ENCODE measurements at places on chromosomes 3 and 15.

GRCh38 chr15:31740203-31740602, 290.1 kb upstream of the CHRNA7 start:
- DNase-seq, result peak; percentile 1

DNA sequence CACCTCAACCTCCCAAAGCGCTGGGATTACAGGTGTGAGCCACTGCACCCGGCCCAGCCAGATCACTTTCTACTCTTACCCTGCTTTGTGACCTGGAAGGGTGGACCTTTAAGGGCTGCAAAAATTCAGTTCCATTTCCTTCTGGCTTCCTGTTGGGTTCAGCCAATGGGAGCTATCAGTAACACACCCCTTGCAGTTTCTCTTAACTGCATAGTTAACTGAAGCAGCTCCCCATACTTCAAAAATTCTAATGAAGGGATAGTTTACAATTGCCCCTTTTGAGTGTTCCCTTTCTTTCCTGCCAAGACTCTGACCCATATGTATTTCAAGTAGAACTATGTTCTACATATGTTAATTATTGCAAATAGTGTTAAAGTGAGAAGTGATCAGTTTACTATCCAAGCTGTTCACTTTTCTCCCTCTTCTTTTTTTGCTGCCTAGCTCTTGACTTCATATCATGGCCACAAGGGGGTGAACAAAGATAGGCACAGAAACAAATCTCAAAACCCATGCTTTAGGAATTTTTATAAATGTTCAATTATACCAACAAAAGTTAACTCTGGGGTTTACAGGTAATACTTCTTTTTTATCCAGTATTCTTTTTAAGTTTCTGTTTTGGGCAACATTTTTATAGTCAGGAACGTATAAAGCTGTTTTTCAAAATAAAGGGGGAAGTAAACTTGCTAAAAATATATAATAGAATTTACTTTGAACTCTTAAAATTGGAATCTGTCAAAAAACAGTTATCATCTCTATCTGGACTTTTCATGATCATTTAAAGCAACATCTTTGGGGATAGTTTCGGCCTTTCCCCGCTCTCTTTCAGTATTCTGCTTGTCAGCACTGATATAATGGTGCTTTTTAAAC, 8.1 kb downstream of the PGBD4 start:
- DNase-seq, result peak; percentile 26

DNA sequence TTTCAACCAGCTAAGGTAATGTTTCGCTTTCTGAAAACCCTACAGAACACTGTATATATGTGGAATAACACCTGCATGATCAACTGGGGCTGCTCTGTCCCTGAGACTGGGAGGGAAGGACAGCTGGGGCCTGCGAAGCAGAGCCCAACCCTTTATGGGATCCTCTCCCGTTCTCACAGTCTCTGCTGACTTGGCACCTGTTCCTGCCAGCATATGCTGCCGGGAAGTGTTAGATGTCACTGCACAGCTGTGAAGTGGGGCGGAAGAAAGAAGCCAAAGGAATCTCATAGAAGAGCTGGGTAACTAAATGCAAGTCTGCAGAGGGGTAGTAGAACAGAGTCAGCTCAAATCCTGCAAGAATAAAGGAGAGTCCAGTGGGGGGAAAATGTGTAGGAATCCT, 29.6 kb downstream of the LRRC3B start:
- no peak for DNase-seq

DNA sequence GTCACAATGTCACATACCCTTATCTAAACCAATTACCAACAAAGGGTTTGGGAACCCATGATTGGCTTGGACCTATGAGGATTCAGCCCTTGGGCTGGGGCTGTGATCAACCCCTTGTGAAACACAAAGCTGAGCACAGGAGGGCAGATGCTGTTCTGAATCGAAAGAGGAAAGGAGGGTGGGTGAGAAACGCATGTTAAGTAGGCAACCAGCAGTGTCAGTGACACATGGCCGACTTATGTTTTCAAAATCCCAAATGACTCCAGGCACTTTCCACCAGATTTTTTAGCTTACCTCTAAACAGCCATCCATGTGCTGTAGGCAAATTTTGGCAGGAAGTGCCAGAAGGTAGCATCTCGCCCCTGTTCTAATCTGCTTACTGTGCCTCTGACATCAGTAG, 34.1 kb upstream of the KLHL25 start:
- no peak for DNase-seq

GRCh38 chr3:107283948-107284347, 93.3 kb upstream of the CCDC54 start:
- no peak for DNase-seq

DNA sequence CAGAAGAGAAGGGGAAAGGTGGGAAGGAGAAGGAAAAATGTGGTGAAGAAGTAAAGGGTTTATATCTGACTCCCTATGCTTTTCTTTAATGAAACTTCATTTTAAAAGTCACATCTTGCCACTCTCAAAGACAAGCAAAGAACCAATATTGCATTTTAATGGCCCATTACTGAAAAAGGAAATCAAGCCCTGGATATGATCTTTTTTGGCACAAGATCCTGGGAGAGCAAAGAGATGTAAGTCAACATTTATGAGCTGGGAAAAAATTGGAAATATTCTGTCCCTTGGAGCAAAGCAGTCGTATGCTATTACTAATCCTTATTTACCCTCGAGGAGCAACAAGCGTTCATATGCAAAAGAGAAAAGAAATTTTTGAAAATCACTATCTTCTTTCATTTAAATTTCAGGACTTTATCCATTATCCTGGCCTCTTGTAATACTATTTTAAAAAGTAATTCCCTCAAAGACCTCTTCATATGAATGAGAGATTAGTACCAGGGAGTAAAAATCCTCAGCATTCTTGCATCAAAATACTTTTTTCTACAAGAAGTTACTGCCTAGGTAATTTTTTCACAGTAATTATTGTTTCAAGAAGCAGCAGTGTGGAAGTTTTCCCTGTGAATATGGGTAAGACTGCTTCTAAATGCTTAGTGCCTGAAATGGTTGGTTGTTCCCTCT, 435.3 kb upstream of the PDZRN3 start:
- no peak for DNase-seq

GRCh38 chr3:189099031-189099471, 72.7 kb upstream of the TPRG1 start:
- peak; percentile 18 for DNase-seq

- DNase-seq, result peak; percentile 12
These were observed 131.1 kb downstream of the ADAMTSL3 start for GRCh38 chr15:83784975-83785374.

- peak; percentile 85 for DNase-seq
These were observed 53.2 kb downstream of the LHFPL4 start for GRCh38 chr3:9500108-9501050.

DNA sequence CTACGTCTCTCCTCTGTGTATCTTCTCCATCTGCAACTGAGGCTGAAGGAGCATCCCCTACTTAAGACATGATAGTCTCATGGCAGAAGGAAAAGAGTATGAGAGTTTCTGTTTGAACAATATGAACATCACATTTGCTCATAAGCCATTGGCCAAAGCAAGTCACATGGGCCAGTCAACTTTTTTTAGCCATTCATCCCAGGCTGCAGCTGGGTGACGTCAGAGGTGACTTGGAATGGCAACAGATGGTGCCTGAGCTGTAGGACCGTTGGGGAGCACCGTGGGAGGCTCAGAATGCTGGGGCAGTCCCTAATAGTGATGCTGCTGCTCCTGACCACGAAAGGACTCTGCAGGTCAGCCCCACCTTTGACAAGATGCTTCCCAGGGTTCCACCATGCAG, 58.7 kb downstream of the CRTC3 start:
- DNase-seq, result no peak

GRCh38 chr3:194884649-194885315, 199.1 kb downstream of the FAM43A start:
- DNase-seq, result no peak

GRCh38 chr3:143045639-143046038, 44.3 kb downstream of the U2SURP start:
- peak; percentile 24 for DNase-seq

GRCh38 chr3:56951366-56951765, 109.1 kb upstream of the SPATA12 start:
- DNase-seq, result no peak

- DNase-seq, result no peak
These were observed 4.5 kb upstream of the GATA2 start for GRCh38 chr3:128497305-128498126.

DNA sequence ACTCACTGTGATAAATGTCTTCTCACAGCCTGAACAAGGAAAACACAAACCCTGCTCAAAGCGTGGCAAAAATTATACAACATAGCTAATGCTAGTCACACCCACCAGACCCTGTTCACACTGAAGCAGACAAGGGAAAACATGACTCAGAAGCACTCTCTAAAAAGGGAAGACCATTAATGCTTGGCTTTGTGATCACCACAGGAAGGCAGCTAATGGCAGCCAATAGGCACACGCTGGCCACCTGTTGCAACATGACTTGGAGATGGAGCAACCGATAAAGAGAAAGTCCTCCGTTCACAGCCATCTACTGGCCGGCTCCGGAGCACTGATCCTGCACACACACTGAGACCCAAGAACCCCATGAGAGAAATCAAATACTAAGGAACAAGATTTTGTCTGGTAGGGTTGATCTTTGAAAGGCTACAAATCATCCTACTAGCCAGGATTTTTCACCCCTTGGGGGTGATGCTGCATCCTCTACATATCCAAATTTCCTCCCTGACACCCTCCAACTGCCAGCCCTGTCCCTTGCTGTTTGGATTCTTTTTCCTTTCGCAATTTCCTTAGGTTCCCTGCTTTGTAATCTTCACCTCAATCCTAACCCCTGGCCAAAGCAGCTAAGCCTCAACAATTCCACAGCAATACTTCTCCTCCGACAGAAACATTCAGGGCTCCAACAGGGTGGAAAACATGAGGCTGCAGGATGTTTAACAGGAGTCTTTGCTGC, 3.2 kb downstream of the ZXDC start:
- peak; percentile 80 for DNase-seq

DNA sequence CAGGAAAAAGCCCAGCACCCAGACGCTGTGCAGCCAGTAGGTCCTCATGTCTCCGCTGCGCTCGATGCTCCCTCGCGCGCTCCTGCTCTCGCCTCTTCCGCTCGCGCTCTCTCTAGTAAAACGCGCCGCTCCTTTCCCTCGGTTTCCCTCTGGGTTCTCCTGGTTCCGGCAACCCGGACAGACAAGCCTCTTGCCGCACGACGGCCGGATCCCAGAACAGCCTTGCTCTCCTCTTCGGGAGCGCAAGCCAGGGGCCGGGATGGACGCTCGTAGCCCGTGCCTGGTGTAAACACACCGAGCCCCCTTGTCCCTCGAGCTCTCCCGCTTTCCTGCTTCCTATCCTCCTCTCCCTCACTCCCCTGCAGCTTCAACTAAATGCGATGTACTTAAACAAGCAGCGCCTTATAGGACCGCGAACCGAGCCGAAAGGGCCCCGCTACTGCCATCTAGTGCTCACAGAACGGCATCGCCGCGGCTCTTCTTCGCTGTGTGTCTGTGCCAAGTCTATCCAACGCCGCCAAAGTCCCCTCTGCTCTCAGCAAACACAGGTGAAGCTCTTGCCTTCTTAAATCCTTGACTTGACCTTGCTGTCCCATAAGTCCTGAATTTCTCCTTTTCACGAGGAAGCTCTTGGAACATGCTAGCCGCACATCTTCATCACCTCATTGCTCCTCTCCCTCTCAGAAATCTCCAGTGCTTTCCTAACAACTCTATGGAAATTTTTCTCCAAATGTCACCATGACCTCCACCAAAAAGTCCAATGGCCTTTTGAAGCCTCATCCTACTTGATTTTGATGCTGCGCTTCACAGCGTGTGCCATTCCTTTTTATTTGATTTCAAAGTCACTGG, 1037.2 kb downstream of the IGSF11 start:
- peak; percentile 59 for DNase-seq

- DNase-seq, result peak; percentile 75
These were observed 626 bp downstream of the SEC62 start for GRCh38 chr3:169966951-169967915.

DNA sequence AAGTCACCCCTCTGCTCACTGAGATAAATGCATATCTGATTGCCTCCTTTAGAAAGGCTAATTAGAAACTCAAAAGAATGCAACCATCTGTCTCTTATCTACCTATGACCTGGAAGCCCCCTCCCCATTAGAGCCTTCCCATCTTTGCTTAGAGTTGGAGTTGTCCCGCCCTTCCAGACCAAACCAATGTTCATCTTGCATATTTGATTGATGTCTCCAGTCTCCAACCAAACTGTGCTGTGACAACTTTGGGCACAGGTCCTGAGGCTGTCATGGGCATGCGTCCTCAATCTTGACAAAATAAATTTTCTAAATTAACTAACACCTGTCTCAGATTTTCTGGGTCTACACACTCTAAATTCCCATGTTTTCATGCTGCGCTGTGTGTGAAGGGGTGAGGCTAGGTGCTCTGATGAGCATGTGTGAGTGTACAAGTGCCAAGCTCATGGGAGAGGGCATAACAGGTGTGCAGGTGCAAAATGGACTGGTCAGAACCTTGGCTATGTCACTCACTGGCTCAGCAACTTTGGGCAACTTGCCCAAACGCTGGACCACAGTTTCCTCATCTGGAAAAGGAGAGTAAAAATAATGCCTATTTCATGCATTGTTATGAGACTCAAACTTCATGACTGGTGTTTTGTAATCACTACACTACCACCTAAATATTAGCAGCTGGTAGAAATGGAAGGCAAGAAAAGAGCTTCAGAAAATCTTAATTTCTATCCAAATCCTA, 7.2 kb downstream of the DAPK2 start:
- DNase-seq, result no peak

DNA sequence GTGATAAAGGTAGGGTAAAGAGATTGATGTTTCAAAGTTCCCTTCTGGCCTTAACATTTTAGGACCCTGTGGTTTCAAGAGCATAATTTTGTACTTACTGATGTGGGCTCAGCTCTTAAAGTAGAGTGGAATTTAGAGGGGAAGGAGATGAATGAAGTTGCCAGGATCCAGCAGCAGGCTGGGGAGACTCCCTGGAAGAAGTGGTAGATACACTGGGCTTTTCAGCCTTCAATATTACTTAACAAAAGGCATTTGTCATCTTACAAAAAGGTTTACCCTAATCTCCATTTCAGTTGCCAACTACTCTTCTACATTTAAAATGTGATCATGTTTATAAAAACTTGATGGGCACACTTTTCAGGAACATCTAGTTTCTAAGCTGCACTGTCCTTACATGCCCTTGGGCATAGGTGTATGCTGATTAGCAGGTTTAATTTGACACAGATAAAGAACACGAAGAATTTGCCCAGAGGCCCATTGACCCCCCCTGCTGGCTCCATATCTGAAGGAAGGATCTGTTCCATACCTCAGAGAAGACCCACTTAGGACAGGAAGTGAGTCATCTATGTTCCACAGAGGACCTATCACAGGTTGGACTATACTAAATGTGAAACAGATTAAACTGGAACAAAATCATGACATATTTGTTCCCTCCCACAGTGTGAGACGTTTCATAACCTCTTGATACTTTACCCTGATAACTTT, 93.0 kb upstream of the LPP start:
- DNase-seq, result peak; percentile 26

Measured in foreskin fibroblast (primary cell).